ENCODE measurements at places on chromosomes 2 and 18.

- no peak for DNase-seq
Measured at GRCh38 chr18:55018602-55019001, 59.3 kb upstream of the CCDC68 start.

- DNase-seq, result peak; percentile 34
Measured at GRCh38 chr2:133780099-133780996, 212.1 kb upstream of the NCKAP5 start.

- DNase-seq, result peak; percentile 77
Measured at GRCh38 chr2:8984157-8984556, 19.3 kb downstream of the MBOAT2 start.

DNA sequence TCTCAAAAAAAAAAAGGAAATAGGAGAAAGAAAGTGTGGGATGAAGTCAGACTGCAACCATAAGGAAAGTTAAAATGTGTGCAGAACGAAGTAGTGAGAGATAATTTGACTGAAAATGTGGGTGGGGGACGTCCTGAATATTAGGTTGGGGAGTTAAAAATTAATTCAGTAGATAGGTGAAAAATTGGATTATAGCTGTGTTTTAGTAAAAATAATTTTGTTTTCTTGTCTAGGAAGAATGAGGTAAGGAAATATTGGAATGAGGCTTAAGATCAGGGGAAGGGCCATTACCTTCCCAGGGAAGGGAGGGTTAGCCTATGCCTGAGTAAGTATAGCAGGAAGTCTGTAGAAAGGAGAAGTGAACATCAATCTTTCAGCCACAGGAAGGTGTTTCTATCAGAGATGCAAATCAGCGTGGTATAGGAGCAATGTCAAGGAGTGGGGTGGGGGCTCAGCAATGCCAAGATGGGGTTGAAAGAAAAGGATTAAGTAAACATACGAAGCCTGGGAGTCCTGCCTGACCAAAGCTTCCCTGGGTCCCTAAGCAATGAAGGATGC is 250.9 kb downstream of the PIEZO2 start:
- no peak for DNase-seq

DNA sequence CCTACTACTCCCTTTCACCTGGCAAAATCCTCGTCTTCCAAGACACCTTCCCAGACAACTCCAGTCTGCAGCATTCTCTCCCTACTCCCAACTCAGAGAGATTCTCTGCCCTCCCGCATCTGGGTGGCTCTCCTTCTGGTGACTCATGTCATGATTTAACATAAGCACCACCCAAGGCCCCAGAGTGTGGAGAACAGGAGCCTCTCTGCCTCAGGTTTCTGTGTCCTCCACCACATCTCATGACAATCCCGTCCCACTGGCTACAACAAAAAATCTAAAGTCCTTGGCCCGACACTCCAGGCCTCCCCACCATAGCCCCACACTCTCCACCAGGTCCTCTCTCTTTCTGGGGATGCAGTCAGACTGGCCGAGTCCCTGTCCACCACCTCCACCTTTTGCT is 197.1 kb downstream of the BCL11A start:
- no peak for DNase-seq

GRCh38 chr2:65576861-65577601 is 144.6 kb upstream of the SPRED2 start:
- DNase-seq, result no peak

DNA sequence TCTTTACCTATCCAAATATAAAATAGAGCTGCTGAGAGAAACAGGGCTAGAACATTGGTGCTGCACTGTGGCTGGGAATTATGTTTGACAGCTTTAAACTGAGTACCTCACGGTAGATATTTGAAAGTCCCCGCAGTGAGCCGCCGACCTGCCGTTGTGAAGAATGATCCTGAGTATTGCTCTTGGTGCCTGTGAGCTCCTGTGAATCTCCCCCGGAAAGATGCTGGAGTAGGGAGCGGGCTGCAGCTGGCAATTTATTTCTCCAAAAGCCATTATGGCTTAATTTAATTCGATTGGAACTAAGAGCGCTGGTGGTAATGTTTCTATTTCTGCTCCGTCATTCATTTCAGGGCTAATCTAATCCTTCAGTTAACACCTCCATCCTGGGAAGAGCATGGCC is 129.4 kb upstream of the TPO start:
- DNase-seq, result no peak

GRCh38 chr2:39033980-39034379 is 86.9 kb downstream of the SOS1 start:
- DNase-seq, result no peak

DNA sequence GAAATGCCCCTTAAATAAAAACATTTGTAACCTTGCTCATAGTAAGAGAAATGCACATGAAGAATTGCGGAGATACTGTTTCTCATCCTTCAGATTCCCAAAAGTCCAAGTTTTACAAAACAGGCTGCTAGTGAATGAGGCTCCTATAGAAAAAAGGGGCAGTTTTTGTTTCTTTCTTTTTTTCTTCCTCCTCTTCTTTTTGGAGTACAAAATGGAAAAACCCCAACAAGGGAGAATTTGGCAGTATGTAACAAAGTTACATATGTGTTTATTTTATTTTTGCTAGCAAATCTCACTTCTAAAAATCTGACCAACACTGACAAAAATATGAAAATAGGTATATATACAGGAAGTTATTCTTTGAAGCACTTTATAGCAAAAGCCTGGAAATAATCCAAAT is 7.1 kb upstream of the BAZ2B start:
- no peak for DNase-seq
